NCI-H2171 (cell line): ENCODE measurements at places on chromosomes 2 and 18.

DNA sequence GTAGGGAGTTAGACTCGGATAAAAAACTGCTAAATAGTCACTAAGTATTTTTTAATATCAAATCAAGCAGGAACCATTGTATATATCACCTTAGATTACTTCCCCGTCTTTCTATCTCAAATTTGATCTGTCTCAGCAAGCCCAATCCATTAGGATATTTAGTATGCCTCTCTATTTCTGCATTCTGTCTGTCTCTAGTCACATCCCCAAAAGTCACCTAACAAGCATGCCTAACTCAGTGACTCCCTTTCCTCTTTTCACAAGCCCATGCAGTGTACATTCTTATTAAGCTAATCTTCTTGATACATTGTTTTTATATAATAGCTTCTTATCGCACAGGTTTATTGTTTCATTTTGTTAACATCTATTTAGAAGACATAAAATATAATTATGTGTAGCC is 57.8 kb downstream of the PDE1A start:
- DNase-seq, result no peak

DNA sequence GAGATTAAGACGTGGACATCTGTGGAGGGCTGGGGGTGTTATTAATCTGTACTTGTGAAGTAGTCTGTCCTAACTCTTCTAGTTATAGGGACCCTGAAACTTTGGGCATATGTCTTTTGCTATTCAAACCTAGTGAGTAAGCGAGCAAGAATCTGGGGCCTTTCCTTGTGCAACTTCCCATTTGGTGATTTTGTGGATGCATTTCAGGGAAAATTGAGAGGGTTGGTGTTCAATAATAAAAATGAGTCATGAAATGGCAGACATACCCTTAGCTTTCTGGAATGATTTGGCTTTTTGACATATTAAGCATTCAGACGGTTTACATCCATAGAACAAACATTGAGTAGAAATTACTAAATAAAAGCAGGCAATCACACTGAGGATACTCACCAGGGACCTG is 17.0 kb downstream of the COL4A4 start:
- no peak for DNase-seq

DNA sequence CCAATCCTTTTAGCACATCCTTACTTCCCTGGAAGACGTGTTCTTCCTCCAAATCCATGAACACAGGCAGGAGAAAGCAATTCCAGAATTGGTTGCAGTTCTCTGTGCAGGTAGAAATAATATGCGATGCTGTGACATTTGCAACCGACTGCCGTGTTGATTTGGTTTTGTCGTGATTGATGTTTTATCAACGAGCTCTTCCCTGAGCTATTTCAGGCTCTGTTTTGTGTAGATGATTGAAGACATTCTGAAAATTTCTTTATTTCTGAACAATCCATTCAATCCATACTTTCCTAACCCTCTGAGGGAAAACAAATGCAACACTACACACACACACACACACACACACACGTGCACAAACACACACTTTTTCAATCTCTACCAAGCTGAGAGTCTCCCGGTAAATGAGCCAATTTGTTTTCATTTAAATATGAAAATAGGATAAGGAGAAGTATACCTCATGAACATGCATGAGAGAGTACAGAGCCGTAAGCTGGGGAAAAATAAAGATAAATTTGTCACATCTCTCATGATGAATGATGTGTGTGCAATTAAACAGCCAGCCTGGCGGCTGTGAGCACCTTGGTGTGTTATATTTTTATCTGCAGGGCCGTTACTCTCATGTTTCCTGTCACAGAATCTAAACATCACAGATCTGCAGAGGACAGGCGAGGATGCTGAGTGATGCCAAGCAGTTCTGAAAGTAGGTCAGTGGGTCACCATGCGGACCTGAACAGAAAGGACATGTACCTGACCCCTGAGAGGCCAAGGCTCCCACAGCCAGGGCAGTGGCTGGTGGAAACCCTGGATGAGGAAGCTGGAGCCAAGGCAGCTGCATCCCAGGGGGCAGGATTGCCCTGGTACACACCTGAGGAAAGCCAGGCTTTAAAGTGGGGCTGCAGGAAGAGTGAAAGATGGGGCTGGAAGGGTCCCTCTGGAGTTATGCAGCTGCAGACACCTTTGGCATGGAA is 64.8 kb downstream of the PDCL3 start:
- DNase-seq, result no peak

GRCh38 chr2:231761735-231762134 is 19.3 kb downstream of the PDE6D start:
- DNase-seq, result no peak

DNA sequence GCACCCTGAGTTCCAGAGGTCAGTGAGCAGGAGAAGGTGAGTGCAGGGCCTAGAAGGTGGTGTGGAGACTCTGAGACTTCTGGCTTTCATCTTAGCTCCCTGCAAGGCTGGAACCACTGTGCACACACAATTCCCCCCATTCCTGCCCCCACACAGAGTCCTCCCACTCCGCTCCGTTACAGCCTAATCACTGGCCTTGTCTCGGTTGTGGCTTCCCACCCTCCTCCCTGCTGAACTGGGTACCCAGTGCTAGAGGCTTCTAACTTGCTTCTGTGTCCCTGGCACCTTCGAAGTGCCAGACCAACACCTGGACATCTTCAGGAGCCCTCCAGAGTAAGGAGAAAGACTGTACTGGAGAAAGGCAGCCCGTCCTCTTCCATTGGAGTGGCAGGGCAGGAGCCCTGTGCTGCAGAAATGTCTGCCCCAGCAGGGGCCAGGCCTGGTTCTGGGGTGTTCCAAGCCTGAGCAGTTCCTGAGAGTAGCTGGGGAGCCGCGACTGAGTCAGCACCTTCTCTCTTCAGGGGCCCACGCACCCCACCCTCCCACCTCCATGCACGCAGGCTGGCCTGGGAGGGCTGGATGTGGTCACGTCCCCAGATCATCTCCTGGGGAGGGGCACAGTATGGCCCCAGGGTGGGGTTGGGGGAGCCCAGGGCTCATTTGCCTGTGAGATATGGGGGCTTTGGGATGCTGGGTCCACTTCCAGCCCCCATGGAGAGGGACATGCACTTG is 23.4 kb downstream of the CROCC2 start:
- no peak for DNase-seq

DNA sequence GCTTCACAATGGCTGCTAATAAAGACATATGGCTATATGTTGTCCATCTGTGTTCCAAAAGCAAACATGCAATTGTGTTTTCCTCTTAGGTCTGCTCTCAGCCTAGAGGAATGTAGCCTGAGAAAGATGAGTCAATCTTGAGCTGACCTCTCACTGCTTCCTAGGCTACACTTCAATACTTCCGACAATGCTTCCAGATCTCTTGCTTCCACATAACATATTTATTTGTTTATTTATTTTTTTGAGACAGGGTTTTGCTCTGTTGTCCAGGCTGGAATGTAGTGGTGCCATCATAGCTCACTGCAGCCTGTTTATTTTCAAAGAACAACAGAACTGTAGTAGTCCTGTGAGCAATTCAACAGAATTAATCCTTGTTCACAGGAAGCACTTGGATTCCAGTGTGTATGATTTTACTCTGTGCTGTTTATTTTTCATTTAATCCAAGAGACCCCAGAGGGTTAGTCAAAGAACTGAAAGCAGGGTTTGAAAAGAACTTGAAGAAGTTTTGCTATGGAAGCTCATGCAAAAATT is 437.9 kb downstream of the TXNL1 start:
- DNase-seq, result no peak

DNA sequence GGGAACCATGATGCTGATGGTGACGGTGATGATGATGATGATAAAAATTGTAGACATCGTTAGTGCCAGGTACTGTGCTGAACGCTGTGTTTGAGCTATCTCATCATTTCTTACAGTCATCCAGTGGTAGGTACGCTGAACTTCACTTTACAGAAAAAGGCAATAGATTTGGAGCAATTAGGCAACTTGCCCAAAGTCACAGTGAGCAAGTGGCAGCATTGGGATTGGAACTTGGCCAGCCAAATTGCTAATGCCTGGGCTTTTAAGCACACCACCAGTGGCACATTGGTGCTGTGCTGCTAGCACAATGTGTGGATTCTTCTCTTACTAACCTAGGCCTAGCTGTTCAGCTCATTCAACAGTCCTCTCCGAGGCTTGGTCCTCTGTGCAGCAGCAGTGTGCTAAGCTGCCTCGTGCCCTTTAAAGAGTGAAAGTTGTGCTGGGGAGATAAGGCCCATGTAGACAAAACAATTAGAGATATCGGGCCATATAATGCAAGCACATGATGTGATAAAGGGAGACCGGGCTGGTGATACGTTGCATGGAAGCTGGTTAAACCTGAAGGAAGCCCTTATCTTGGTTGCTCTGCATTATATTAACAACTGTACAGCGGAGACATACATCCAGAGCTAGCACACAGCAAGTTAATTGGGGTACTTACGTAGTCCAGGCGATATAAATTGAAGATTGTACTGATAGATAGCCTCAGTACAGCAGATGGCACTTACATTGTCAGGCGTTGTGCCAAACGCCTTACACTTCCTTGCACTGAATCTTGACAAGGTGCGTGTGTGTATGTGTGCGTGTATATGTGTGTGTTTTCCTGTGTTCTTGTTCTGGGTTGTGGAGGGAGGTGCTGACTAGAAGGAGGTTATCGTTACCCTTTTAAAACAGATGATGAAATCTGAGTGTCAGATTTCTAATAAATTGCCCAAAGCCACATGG is 28.4 kb downstream of the HK2 start:
- peak; percentile 39 for DNase-seq

DNA sequence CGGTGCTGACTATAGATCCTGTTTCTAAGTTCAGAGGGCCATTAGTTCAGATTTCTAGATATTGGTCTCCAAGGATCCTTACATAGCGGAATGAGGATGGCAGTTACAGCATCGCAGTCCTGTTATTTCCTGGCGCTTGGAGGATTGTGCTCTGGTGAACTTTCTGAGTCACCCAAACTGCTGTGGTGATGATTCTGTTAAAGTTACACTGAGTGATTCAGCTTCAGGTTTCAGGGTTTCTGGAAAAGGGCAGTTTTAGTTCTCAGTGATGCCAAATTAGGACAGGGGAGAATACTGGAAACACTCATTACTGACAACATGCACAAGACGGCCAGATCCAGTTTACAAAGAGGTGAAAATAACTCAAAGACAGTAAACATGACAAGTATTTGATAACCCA is 52.1 kb upstream of the ANKRD62 start:
- no peak for DNase-seq

DNA sequence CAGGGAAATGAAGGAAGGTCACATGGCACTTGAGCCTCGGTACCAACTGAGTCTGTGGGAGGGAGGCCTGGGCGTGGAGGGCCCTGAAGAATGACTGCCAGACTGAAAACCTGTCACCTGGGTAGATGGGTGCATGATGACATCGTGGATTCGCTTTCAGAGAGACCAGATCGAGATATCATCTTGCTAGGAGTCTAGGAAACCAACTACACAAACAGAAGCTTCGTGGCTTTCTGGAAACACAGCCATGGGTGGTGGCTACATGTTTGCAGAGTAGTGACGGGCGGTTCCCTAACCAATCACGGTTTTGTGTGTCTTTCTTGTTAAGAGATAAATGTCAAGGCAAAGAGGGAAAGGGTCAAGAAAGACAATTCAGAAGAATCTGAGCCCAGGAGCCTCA is 155.0 kb downstream of the EIPR1 start:
- DNase-seq, result no peak

- no peak for DNase-seq
Observed at GRCh38 chr2:157178874-157179273, 78.6 kb upstream of the GALNT5 start.

GRCh38 chr2:149084924-149085795 is 46.7 kb downstream of the LYPD6B start:
- no peak for DNase-seq

GRCh38 chr2:167750675-167751074 is 496.7 kb downstream of the STK39 start:
- peak; percentile 60 for DNase-seq

GRCh38 chr2:235739704-235740415 is 246.0 kb downstream of the AGAP1 start:
- no peak for DNase-seq

DNA sequence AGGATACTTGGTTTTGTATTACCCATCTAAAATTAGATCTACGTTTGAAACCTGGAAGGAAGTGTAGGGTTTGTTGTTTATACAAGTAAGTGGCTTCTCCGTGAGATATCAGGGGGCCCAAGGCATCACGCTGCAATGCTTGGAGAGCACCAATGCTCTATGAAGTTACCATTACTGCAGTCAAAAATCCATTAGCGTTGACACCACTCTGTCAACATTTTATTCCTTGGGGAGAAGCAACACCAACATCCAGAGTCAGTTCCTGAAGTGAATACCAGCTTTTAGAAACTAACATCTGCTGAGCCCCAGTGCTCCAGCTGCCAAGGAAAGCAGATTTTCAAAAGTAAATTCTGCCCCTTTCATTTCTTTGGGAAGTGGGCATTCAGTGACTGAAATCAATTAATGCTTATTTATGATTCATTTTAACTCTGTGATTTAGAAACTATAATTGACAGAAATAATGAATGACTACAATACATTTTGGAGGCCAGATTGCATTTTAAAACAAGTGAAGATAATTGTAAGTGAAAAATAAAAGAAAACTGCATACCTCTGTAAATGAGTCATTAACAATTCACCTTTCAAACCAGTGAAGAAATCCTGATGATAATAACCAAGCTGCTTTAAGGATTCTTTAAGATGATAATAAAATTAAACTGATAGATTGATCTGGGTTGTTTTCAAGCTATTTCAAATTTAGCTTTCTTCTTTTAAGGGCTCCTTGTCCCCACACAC is 30.5 kb downstream of the LRP1B start:
- DNase-seq, result peak; percentile 60

- no peak for DNase-seq
Observed at GRCh38 chr18:48833701-48834412, 116.9 kb downstream of the SMAD7 start.

DNA sequence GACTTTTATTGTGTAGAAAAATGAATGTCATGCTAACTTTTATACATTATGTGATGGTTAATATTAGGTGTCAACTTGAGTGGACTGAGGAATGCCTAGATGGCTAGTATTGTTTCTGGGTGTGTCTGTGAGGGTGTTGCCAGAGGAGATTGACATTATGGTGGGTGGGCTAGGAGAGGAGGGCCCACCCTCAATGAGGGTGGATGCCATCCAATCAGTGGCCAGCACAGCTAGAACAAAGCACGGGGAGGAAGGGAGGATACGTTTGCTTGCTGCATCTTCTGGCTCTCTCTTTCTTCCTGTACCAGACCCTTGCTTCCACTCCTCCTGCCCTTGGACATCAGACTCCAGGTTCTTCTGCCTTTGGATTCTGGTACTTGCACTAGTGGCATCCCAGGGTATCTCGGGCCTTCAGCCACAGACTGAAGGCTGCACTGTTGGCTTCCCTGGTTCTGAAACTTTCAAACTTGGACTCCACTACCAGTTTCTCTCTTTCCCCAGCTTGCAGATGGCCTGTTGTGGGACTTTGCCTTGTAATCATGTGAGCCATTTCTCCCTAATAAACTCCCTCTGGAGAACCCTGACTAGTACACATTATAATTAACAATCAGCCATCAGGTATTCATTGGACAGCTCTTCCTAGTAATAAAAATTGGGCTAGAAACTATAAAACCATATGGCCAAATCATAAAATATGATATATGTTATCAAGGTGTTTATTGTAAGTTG is 31.7 kb upstream of the ZCCHC2 start:
- no peak for DNase-seq

GRCh38 chr18:76613053-76613754 is 118.2 kb upstream of the ZNF516 start:
- DNase-seq, result no peak
